ENCODE measurements at places on chromosomes 2 and 18. TPM values are rescaled to one million over a fixed set of nuclear protein-coding genes. Genes with fewer than 3 reads are reported as not detected.

GRCh38 chr2:203893840-203894239 is 26.3 kb downstream of the CTLA4 start:
- no peak for DNase-seq

- no peak for DNase-seq
Measured at GRCh38 chr2:63981702-63982103, 37.5 kb downstream of the VPS54 start.

CLEC4F gene
- total RNA-seq = not detected

SPP2 gene
- not detected for total RNA-seq

C2orf66 gene
- not detected for total RNA-seq

PAIP2B gene
- 6.9 TPM for total RNA-seq

KCNG2 gene
- 0.32 TPM for total RNA-seq

GRCh38 chr2:101064868-101065549 is 62.9 kb downstream of the RPL31 start:
- DNase-seq = peak; percentile 58

CAPN10 gene
- 26.2 TPM for total RNA-seq

Measured in breast epithelium (tissue), 4 donors.